Activated T-helper 9 cell treated with anti-CD3 and anti-CD28 coated beads, Interleukin-2, amount 50 U/mL, for 16 hours (primary cell): ENCODE measurements at places on chromosomes 4 and X.

DNA sequence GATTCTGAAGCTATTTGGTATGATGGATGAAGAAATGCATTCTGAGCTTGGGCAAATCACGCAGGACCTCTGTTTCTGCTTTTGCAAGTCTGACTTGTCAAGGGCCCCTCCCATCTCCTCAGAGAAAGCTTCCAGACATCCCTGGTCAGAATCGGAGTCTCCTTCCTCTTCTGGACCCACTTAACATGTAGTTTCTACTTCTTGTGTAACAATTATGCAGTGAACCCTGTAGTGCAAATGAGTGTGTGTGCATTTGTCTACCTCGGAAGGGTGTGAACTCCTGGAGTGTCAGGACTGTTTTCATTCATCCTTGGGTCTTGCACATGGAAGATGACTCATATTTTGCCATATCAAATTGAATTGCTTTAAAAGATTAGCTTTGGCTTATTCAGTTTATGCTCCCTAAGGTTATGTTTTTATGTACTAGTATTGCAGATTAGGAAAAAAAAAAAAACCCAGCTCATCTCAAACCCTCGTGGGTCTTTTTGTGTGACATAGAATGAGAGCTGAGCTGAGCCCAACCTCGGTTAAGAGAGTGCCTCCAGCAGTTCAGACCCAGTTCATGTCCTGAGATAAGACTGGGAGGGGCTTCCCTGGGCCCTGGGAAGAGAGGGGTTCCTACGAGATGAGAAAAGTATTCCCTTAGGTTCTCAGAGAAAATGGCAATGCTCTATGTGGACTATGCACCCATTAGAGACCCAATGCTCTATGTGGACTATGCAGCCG is 61.1 kb upstream of the RPL34 start:
- no peak for DNase-seq

DNA sequence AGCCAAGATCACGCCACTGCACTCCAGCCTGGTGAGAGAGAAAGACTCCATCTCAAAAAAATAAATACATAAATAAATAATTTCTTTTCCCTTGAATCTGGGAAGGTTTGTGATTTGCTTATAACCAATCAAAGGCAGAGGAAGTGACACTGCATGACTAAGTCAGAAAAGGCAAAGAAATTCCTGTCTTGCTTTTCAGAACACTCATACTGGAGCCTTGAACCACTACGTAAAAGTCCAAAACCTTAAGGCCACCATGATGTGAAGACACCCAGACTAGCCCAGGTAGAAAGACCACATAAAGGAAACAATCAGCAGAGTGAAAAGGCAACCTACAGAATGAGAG is 36.6 kb downstream of the TMEM156 start:
- no peak for DNase-seq

GRCh38 chr4:78528327-78528726 is 23.2 kb upstream of the ANXA3 start:
- no peak for DNase-seq

DNA sequence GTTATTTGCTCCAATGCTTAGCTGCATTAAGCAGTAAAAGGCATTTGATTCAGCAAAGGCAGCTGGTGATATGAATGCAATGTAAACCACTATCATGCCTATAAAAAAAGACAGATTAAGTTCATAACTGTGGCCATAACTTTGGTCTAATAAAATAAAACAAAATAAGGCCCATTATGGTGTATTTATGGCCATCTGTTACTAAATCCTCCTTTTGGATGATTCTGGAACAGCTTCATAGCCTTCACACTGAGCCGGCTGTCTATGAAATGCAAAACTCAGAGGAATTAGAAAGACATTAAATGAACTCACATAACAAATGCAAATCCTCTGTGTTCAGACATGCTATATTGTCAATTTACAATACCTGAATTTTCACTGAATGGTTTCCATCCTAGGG is 223.7 kb upstream of the FAT4 start:
- DNase-seq = no peak

DNA sequence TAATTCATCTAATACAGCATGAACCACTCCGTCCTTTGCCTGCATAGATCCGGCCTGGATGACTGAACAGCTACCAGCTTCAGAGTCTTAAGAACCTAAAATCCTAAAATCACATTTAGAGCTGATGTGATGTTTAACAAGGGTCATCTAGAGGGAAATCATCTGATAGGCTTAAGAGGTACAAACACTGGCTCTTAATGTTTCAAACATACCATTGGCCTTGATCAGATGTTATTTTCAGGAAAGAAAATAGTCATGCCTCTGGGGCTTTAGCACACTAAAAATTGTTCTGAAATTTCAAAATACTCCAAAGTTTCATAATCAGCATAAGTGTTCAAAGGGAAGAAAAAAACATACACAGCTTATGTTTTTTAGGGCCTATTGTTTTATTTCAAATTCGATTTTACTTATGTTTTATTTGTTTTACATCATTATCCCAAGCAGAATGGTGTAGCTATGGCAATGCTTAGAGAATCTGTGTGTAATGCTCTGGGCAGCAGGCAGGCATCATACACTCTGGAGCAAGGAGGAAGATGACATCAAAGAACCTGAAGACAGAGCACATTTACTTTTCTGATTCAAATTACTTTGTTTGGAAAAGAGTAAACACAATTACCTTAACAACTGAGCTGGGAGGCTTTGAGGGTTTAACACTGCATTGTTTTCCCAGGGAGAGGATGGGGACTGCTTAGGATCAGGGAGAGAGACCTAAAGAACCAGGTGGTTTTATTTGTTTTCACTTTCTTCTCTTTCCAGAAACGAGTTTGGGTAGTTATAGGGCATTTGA is 25.3 kb upstream of the LEF1 start:
- no peak for DNase-seq

- no peak for DNase-seq
Measured at GRCh38 chrX:41144873-41145272, 59.6 kb downstream of the USP9X start.

GRCh38 chr4:184697956-184698355 is 35.9 kb downstream of the CENPU start:
- DNase-seq = no peak

GRCh38 chrX:110145854-110146253 is 142.9 kb downstream of the TMEM164 start:
- no peak for DNase-seq

DNA sequence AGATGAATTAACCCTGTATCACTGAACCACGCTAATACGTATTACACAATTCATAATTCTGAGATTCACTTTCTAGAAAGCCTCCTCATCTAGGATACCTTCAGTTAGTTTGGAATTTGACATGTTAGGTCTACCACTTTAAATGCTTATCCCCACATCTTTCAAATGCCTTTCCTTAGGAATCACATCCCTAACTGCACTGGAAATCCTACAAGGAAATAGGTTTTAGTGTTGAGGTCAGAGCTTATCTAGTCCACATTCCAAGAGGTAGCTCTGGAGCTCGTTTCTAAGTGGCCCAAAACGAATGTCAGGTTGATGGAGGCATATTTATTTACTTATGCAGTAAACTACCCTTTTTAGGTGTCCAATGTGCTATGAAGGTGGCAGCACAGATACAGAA is 18.0 kb downstream of the PDHA1 start:
- DNase-seq = no peak

DNA sequence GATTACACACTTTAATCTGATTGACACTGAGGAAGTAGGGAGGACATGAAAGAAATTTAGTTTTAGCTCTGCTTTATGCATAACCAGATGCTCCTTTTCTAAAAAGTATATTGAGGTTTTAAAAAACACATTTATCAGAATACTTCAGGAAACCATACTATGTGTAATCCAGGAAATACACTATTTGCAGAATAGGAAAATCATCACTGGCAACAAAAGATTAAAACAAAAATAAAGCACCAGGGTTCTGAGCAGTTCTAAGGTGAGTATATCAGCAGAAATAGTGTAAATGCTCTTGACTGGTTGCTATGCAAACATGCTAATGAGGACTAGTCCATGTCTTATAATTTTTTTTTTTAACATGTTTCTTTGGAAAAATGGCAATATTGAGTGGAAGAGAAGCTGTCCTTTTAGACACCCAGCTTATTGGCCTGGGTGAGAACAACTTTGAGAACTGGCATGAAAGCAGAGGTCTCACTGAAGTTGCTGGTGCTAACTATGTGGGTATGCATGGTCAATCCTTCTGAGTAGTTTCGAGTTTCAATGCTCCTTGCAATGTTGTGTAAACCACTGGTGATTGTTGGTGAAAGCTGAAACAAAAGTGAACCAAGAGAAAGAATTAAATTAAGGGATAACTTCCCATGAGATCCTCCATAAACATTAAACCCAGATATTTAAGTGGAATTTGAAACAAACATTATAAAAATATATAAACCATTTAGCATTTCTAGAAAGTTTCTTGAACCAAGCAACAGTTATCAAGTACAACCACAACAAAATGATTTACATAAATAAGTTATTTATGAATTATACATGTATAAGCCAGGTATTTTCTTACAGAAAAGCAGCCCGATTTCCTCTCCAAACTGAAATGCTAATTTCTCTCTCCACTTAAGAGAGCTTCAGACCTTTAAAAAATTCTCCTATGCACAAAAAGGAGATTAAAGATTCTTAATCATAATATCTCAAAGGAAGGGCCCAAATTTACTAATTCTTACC is 20.4 kb upstream of the SCD5 start:
- no peak for DNase-seq

DNA sequence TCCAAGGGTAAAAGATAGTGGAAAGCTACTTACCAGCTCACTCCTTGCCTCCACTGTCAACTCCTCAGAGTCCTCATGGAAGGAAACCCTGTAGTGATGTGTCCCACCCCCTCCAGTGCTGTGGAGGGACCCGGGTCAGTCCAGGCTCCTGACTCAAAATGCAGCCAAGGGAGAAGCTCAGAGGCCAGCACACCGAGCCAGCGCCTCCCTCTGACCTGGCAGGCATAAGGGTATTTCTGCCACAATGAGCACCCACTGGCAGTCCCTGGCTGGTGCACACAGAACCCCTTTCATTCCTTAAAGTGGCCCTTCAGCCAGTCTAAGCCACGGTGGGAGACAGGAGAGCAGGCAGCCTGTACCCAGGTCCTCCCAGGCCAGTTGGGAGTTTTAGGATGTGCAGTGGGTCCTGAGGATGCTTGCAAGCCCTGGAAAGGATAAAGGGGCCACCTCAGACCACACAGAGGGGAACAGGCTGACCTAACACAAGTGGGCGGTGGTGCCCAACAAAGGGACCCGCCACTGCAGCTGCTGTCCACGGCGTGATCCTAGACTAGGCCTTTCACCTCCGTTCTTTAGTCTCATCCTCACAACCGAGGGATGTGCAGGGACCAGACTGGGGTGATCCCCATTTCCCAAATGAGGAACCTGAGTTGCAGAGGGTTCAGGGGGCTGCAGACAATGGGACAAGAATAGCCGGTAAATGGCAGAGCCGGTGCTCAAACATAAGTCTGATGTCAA is 5.7 kb downstream of the JAKMIP1 start:
- DNase-seq = no peak

- DNase-seq = no peak
Measured at GRCh38 chrX:149949743-149950436, 11.6 kb upstream of the EOLA2 start.

DNA sequence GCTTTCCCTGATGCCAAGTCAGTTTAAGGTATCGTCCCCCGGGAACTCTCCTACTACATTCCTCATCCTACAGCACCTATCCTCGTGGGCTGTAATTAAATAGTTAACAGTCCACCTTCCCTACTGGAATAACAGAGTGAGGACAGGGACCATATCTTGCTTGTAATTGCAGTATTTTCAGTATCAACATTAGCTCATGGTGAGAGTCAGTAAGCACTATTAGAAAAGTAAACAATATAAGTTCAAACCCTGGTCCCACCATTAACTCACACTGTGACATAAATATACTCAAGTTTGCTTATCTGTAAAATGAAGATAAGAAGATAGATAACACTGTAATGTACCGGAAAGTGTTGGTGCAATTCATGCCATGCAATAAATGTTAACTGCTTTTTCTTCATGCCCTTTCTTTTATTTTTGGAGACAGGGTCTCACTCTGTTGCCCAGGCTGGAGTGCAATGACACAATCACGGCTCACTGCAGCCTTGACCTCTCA is 61.3 kb downstream of the SH3RF1 start:
- DNase-seq = no peak

DNA sequence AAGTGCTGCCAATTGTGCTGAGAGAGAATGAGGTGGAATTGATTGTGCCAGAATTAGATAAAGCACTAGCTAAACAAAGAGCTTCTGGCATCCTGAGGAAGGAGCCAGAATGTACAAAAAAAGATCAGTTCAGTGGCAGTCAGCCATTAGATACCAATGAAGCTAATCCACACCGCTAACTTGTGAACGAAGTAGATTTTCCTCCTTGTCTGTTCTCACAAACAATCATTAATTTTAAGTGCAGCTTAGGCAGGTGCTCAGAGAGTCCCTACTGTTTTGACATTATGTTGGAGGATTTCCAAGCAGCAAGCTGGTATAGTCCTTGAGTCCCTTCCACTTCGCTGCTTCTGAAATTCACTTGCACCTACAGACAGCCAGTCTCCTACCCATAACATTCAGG is 617.4 kb downstream of the CENPC start:
- no peak for DNase-seq

GRCh38 chr4:174752026-174752425 is 77.0 kb downstream of the GLRA3 start:
- no peak for DNase-seq

- no peak for DNase-seq
Measured at GRCh38 chr4:153246446-153247115, 42.3 kb downstream of the TRIM2 start.

- no peak for DNase-seq
Measured at GRCh38 chr4:1305781-1306455, 16.2 kb downstream of the MAEA start.

GRCh38 chr4:100582146-100582545 is 64.3 kb upstream of the EMCN start:
- no peak for DNase-seq

DNA sequence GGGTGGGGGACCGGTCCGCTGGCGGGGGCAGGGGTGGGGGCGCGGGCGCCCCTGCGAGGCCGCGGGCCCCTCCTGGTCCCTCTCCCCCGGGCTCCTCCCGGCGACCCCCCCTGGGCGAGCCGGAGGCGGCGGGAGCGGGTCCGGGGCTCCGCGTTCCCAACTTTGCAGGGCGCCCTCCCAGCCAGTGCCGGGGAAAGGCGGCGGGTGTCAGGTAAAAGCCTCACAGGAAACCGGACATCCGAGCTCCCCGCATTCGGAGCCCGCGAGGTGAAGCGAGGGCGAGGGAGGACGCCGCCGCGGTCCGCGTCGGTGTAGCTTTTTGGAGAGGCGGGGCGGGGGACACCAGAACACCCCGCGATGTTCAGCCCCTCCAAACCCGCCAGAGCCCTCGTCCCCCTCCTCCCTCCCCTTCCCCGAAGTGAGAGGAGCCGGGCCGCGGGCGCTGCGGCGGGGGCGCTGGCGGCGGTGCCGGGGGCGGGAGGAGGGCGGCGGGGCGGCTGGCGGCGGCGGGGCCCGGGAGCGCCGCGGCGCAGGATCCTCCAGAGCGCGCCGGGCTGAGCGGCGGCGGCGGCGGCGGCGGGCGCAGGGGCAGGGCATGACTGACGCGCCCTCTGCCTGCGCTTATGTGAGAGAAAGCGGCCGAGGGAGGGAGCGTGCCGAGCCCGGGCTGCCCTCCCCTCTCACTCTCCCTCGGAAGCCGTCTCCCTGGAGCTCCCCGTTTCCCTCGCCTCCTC is at the start of gene VEGFC:
TSS of gene VEGFC (minus strand) at position 597 of the 734 bp plus-strand sequence. CDS start 611 bp downstream, outside the sequence.
- no peak for DNase-seq

GRCh38 chr4:142129931-142130330 is 493.5 kb downstream of the IL15 start:
- no peak for DNase-seq
